ENCODE measurements at places on chromosomes 13 and 19.

GRCh38 chr19:15563931-15564330, 51.1 kb upstream of the CYP4F8 start:
- DNase-seq: no peak

DNA sequence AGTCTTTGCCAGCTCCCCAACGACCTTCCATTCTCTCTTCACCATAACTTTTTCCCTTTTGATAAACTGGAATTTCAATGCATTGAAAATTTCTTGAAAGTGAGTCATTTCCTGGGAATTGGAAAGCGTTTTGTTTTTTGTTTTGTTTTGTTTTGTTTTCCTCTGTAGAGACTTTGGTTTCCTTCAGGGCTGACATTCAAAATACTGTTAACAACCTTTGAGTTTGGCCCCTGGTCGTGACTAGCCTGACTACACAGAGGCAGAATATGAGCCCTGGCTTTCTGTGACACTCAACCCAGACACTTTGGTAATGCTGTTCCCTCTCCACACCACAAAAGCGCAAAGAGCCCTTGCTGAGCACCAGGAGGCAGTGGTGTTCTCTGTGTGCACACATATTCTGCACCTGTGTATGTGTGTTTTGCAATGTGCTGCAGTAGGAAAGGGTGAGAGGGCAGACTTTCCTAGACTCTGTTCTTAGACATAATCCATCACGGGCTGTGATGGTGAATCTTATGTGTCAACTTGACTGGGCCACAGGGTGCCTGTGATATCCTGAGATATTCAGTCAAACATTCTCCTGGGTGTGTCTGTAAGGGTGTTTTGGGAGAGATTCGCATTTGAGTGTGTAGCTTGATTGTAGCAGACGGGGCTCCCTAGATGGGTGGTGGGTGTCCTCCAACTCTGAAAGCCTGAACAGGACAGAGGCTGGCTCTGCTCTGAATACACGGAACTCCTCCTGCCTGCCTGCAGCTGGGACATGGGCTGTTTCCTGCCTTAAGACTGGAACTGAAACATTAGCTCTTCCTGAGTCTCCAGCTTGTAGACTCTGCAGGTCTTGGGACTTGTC, 29.5 kb upstream of the ANKRD10 start:
- peak; percentile 6 for DNase-seq

DNA sequence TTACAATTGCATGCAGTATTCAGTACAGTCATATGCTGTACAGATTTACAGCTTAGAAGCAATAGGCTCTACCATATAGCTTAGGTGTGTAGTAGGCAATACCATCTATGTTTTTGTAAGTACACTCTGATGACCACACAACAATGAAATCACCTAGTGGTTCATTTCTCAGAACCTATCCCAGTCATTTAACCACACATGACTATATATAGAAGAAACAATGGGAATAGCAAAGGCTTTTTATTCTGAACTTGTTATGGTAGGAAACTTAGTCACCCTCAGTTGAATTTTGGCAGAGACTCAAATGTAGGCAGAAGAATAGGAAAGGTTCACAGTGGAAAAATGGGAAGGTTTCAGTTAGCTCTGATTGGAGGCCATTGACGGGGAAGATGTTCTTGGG, 1075.1 kb upstream of the MIR17HG start:
- DNase-seq: no peak

- DNase-seq: no peak
These were observed 3.6 kb upstream of the NFILZ start for GRCh38 chr19:8626842-8627241.

DNA sequence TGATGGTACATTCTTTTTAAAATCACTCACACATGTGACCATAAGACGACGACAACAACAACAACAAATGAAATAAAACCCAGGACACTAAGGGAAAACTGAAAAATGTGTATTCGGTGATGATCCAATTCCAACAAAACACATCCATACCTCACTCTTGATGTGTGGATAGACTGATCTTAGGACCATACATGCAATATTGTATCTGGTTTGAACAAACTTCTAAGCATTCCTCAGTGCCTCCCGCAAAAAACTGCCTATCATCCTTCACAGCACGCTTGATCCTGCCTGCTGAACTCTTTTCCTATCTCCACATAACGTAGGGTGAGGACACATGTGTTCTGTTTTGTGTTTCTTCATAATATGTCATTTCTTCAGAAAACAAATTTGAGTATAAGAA, 415.2 kb downstream of the KCTD12 start:
- no peak for DNase-seq

DNA sequence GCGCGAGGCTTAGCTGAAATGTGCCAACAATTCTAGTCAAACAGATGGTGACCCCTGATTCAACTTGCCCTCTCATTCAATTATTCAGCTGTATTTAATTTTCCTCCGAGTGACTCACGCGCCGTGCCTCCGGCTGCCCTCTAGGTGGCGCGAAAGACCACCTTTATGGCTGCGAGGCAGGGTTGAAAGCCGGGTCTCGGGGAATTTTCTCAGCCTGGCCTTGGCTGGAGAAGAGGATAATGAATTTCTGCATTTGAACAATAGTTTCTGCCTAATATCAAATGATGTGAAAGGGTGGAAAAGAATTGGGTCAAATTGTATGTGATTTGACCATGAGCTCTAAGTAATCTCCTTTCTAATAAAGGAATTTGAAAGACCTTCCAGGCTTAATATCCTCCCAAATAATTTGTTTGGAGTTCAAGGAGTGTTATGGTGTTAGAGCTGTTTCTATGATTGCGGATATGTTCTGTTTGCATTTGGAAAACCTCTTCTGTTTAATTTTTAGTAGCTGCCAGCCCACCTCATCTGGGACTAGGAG, 310.9 kb downstream of the ZNF536 start:
- peak; percentile 44 for DNase-seq

DNA sequence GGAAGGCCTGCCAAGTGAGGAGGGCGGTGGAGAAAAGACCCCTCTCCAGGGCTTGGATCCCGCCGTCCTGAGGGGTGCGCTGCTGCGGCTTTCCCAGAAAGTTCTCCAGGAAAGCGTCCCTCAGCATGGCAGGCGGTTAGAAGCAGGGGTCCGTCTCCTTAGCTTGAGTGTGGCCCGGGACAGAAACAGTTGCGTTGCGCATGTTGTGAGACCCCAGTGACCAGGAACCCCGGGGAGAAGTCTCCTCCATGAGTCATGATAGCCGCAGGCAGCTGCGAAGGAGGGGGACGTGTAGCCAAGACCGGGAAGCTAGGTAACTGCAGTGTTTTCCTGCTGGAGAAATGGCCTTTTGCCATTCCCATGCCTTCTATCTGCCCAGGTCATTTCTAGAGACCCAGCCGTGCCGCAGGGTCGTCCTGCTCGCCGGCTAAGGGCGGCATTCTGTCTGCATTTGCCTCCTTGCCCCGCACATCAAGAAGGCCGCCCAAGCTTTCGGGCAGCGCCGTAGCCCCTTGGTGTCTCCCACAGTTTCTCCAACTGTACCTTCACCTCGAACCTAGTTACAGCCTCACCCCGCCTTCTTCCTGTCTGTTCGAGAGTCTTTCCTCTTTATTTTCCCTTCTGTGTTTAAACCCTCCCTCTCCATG, 64.3 kb downstream of the TM9SF2 start:
- DNase-seq: no peak

- no peak for DNase-seq
These were observed 358.9 kb upstream of the NBEA start for GRCh38 chr13:34583181-34583580.

GRCh38 chr13:37491661-37492060, 106.9 kb downstream of the POSTN start:
- DNase-seq: no peak

- DNase-seq: no peak
These were observed at the start of gene CBLC for GRCh38 chr19:44777715-44778347. Gene CBLC (plus strand): TSS chr19:44777890. CDS start chr19:44777932, 42 bp downstream.

DNA sequence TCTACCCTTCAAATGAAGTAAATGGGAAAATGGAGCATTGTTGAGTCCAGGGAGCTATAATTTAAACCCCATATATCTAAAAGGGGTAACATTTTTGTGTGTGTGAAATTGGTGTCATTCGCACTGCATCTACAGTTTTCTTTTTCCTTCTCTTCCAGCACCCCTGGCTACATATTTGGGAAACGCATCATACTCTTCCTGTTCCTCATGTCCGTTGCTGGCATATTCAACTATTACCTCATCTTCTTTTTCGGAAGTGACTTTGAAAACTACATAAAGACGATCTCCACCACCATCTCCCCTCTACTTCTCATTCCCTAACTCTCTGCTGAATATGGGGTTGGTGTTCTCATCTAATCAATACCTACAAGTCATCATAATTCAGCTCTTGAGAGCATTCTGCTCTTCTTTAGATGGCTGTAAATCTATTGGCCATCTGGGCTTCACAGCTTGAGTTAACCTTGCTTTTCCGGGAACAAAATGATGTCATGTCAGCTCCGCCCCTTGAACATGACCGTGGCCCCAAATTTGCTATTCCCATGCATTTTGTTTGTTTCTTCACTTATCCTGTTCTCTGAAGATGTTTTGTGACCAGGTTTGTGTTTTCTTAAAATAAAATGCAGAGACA, 28.6 kb downstream of the ALOX5AP start:
- DNase-seq: no peak

DNA sequence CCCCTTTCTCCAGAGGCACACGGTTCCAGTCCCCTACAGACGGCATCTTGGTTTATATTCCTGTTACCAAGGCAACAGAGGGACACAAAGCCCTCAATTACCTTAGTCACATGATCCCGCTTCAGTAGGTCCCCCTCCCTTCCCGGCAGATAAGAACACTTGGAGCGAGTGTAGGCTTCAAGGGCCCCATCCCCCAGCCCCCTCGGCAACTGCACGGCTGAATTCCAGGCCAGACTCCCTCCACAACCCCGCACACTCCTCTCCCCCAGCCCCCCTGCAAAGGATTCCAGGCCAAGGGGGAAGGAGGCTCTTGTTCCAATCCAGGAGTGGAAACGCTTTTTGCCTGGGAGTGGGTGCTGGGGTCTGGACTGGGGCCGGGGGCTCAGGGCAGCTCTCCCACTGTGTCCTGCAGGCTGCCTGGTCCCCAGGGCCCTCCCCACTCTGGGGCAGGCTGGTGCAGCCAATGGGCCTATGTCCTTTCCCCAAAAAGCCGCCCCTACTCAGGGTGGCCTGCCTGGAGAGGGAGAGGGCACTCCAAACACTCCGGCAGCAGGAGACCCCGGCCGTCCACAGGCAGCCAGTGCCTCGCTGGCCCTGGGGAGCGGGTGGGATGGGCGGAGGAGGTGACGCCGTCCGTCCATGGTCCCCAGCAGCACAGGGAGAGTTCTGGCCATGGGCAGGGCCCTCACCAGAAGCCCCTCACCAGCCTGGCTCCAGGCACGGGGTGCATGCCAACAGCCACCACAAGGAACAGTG, 62.6 kb downstream of the MLLT1 start:
- no peak for DNase-seq

- DNase-seq: no peak
These were observed 1345.1 kb upstream of the PCDH20 start for GRCh38 chr13:62760724-62761123.

DNA sequence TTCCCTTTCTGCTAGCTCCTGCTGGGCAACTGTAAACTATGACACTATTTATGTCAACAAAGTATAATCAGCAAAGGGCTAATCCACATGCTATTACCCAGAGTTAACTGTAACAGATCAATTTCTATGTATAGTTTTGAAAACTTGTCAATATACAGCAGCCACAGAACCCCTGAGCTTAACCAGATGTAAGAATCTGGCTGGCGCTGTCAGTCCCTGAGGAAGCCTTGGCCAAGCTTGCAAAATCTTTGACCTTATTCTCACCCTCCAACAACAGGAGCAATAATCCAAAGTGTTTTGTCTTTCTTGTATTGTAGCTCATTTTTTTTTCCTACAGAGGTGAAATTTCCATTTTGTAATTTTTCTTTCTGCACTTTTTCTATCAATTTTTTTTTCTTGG, 1230.1 kb upstream of the SLC10A2 start:
- no peak for DNase-seq
